NCI-H1417 treated with DMSO at 0.1 percent for 48 hours (cell line): ENCODE measurements at places on chromosomes 1 and 21.

DNA sequence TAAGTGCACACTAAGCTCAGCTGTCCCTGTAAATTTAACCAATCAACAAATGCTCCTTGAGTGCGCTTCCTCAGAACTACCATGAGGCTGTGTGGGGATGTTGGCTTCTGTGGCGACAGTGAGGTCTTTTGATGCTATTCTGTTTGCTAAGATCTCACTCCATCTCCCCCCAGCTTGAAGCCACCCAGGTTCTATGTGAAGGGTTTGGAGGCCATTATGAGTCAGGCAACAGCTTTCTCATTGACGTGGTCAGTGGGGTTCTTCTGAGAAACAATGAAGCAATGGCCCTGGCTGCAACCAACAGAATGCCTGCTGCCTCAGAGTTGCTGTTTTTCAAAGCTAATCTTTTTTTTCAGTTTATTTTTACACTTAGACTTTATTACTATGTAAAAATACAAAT, 205.5 kb downstream of the PTBP2 start:
- no peak for DNase-seq

DNA sequence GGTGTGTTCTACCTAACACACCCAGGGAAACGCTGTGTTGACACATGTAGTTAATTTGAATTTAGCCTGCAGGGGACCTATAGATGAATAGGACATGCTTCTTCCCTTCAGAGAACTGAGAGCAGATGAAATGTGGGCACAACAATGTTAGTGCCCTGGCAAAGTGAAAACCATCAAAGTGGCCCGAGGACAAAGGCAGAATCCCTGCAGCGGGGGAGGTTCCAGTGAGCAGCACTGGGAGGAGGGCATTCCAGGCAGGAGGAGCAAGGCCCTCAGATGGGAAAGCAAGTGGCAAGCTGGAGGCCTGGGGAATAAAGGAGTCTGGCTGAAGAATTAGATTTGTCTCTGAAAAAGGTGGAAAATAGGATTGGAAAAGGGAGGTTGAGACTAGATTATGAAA, 37.2 kb downstream of the C1orf94 start:
- DNase-seq: no peak

- no peak for DNase-seq
Measured at GRCh38 chr1:3169665-3170356, 100.8 kb downstream of the PRDM16 start.

DNA sequence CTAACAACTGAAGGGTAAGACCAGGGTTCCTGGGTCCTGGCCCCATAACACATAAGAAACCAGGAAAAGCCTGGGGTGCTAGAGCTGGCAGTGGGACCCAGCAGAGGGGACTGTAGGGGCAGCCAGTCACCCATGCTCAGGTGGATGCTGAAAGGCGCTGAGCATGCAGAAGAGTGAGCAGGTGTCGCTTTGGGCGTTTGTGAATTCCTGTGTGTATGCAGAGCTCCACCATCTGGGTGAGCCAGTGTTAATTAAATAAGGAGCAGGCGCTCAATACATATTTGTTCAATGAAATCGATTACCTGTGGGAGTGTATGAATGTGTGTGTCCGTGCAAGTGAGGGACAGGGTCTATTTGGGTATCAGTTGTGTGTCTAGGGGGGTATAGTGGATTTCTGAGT, 499 bp downstream of the C1QA start:
- no peak for DNase-seq

GRCh38 chr1:97461782-97462181, 459.1 kb downstream of the DPYD start:
- no peak for DNase-seq

GRCh38 chr1:203593723-203594122, 32.9 kb upstream of the ATP2B4 start:
- no peak for DNase-seq

GRCh38 chr1:64502931-64503330, 33.0 kb downstream of the CACHD1 start:
- no peak for DNase-seq

- DNase-seq: no peak
Measured at GRCh38 chr1:156816561-156817328, at the start of gene SH2D2A. Gene SH2D2A, minus strand, starts transcription at chr1:156816848. Its CDS starts 140 bp downstream, at chr1:156816708.

GRCh38 chr1:6695868-6696267, 5.7 kb downstream of the DNAJC11 start:
- no peak for DNase-seq

DNA sequence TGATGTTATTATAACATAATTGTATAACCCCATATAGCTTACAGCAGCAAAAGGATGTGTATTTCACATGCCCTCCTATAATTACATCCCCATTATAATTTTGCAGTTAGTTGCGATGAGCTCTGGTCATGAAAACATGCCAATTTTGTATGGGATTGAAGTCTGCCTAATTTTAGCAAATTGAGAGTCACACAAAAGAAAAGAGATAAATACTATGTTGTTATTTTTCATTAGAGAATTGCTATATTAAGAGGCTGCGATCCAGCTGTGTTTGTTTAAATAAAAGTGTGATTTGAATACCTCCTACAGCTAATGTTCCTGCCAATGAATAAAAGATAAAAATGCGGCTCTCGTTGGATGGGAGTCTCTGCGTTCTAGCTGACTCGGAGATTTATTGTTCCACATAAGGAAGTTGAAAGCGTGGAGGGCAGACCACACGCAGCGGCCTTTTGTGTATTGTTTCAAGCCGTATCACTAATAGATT, 461.0 kb upstream of the NFIA start:
- peak; percentile 100 for DNase-seq
